ENCODE measurements at places on chromosomes 1 and 21.

- no peak for ATAC-seq
These were observed 71.3 kb upstream of the PRDX6 start for GRCh38 chr1:173405834-173406233.

GRCh38 chr1:94790246-94790645 is 29.9 kb upstream of the SLC44A3 start:
- no peak for ATAC-seq

DNA sequence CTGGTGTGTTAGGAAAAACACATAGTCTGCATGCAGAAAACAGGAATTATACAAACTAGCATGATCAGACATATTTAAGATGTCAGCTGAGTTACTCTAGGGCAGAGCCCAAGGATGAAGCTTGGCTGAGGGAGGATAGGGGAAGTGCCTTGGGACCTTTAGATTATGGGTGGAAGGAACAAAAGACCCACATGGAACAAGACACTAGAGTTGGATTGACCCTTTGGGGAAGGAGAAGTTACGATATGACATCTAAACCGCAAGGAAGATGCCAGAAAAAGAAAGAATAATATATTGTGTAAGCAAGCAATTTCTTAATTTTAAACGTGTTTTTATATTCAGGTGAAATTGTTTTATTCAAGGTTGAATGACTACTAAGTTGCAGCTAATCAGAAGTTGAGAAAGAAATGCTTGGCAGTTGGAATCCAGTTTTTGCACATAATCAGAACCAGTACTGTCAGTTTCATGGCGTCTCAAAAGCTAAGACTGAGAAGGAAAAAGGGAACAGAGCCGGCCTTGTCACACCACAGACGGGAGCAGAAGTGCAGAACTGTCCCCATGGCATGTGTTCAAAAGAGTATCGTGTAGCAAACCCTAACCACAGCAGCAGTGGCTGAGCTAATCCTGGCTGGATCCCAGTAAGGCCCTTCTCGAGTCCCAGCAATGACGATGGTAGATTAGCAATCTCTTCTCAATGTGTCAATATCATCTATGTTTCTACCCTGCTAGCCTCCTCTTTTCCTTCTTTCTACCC is 31.2 kb upstream of the IFNAR2 start:
- peak; percentile 44 for ATAC-seq

DNA sequence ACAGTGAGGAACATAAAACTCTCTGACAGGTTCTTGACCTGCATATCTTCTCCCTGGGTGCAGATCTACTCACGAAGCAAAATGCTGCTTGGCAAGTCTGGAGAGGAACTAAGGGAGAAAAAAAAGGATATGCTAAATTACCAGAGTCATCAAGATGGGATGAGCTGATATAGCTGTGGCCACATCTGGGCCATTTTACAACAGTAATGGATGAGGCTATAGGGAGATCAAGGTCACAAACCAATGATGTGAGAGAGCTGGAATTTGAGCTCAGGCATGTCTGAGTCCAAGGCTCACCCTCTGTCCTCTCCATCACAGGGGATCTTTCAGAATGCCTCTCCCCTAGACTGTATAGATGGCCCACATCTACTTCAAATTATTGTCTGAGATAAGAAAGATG is 26.2 kb downstream of the ZMYND12 start:
- ATAC-seq: no peak

DNA sequence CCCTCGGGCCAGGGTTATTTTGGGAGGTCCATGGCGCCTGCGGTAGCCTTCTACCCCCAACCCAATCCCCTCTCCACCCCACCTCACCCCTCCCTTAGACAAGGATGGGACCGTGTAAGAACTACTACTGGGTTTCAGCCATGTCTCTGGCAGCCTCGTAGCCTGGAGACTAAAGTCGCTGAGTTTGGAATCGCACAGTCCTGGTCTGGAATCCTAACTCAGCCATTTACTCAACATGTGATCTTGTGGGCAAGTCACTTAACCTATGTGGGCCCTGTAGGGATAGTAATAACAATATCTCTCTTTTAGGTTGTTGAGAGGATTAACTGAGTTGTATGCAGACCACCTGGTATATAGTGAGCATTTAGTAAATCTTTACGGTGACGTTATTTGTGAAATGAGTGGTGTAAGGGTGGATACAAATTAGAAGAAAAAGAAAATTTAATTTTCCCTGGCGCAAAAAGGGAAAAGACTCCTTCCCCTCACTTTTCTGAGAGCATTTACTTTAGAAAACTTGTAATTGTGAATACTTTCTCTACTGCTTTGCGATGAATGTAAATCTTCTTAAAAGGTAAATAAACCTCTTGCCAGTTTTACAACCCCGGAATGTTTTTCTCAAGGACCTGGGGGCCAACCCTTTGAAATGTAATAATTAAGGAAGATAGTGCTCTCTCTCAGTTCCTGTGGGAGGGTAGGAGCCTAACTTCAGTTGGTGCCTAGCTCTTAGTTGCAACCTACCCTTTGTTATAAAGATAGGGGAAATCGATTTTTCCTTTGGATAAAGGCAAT is 615 bp upstream of the MRPS15 start:
- peak; percentile 75 for ATAC-seq

DNA sequence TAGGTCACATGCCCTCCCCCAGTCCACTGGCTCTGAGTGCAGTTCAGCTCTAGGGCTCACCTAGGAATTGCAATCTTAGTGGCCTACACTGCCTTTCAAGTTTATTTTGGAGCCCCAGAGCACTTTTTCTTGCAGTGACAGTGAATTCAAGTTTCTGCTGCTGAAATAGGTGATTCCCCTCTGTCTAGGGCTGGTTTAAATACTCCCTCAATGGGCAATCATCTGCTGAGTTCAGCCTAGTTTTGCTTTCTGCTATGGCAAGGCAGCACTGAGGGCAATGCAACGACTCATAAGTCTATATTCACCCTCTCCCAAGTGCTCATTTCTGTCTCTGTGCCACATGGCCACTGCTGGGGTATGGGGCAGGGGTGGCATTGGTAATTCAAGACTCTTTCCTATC is 472.6 kb upstream of the RGS18 start:
- no peak for ATAC-seq

- no peak for ATAC-seq
These were observed 27.5 kb downstream of the SLC6A17 start for GRCh38 chr1:110177775-110178174.

DNA sequence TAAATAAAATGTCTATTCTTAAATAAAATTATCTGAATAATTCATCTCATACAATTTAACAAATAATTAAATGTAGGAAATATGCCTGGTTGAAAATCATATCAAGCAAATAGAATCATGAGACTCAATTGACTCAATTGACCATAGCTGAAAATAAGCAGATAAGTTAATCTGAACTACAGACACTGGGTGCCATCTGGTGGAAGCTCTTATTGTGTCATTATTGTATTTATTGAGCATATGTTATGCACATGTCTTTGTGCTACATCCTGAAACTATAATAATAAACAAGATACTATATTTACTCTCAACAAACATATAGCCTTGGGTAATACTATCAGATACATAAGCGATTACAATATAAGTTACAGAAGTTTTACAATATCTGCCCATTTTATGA is 41.0 kb downstream of the BRINP3 start:
- ATAC-seq: no peak

GRCh38 chr1:53579221-53580008 is 120.2 kb downstream of the DMRTB1 start:
- no peak for ATAC-seq

DNA sequence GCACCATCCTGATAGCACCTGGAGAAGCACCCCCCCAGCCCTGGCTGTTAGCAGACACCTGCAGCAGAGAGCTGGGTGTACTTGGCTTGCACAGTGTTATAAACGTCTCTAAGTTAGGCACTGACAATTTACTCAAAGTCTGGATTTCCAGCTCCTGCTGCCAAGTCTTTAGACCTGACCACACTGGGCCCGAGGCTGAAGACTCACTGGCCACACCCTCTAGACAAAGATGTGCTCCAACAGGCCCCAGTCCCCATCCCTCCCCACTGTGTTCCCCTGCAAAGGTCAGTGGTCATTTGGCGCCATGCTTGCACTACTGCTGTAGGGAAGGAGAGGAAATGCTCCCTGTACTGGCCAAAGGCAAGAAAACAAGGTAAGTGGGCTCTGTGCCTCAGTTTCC is 31.1 kb downstream of the PADI6 start:
- ATAC-seq: no peak

DNA sequence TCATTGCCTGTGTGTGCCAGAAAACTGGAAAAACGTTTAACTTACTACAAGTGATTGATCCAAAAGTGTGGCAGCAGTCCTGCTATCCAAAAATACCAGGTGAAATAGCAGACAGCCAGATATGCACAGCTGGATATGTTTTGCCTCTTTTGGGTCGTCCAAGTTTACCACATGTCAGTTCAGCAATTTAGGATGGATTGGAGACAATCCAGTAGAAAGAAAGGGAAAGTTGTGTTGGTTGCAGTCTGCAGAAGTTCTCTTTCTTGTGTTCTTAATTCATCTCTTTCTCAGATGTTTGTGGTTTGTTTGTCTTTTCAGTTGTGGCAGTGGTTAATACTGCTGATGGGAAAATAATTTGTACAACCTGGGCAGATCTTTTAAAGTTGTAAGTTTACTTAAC is 645.0 kb downstream of the PTPRC start:
- ATAC-seq: no peak

DNA sequence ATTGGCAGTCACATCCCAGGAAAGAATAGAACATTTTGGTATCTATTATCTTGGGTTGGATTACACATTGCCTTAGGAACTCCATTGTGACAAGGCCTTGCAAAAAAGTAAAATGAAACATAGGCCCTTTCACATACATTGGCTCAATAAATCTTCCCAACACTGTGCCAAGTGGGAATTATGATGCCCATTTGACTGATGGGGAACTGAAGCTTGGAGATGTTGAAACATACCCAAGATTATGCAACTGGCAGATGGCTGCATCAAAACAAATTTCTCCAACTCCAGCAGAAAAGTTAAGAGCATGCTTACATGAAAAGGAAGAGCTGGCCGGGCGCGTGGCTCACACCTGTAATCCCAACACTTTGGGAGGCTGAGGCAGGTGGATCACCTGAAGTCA is 26.9 kb downstream of the PLEKHO1 start:
- no peak for ATAC-seq

GRCh38 chr1:27959792-27960603 is at the start of gene XKR8:
Gene XKR8 (plus strand): TSS chr1:27959973. CDS start chr1:27960070, 97 bp downstream.
- ATAC-seq: peak; percentile 93

- no peak for ATAC-seq
These were observed 5.6 kb upstream of the LACTBL1 start for GRCh38 chr1:22978299-22978698.

DNA sequence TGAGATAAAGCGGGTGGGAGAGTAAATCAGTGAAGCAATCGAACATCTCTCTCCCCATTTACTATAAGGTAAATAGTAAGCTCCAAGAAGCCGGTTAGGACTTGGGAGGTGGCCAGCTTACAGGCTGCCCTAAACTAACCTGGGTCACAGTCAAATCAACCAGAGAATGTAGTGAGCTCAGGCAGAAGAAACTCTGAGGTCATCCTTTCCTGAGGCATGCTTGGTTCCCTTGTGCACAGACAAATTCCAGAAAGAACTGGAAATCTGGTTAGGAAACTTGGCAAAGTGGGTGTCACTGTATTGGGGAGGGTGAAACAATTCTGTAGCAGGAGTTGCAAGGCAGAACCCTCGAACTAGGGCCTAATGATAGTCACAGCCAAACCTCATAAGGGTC is 72.5 kb downstream of the NTMT2 start:
- ATAC-seq: no peak

DNA sequence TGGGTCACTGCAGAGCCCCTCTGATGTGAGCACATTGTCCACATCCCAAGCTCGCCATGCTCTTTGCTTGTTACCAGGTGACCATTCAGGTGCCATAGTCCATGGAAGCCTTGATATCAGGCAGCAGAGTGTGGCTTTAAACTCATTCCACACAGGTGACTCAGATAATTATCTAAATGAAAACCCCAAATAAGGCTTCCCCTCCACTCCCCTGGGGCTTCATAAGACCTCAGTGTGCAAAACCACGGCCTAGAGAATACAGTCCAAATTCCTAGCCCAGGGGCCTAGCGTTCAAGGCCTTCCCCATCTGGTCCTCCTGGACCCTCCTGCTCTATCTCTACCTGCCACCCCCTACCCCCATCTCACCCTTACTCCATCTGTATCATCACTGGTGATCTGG is 97.1 kb downstream of the ARHGEF10L start:
- ATAC-seq: no peak

DNA sequence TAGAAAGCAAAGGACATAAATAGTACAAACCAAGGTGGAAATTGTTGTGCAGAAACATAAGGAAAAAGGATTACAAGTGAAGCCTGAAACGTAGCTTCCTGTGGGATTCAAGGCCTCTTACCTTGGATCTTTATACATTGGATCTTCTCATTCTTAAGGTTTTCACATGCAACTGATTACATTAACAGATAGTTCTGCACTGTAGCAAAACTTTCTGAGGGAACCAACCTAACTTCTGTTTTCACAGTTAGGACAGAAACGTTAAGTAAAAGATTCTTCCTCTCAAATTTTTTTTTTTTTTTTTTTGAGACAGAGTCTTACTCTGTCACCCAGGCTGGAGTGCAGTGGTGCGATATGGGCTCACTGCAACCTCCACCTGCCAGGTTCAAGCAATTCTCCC is 7.8 kb upstream of the TM2D1 start:
- no peak for ATAC-seq

DNA sequence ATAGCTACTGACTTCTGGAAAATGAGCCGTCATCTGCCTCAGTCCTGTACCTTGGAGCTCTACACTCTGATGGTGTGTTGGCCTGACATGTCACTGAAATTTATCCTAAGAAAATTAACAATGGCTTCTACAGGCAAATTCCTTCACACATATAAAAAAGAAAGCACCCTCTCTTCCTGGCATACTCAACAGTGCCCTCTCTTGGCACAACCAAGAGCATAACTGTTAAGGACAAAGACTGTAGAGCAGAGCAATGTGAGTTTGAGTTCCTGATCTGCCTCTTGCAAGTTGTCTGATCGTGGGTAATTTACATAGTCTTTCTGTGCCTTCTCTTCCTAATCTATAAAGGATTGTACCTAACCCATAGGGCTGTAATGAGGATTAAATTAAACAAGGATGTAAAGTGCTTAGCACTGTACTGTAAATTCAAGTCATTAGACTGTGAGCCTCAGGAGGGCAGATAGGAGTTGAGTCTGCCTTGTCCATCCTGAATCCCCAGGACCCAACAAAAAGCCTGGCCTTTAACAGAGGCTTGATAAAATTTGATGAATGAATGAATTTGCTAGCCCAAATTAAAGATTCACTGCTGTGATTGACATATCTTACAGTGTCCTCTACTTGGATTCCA is 83.5 kb downstream of the SYF2 start:
- ATAC-seq: no peak

DNA sequence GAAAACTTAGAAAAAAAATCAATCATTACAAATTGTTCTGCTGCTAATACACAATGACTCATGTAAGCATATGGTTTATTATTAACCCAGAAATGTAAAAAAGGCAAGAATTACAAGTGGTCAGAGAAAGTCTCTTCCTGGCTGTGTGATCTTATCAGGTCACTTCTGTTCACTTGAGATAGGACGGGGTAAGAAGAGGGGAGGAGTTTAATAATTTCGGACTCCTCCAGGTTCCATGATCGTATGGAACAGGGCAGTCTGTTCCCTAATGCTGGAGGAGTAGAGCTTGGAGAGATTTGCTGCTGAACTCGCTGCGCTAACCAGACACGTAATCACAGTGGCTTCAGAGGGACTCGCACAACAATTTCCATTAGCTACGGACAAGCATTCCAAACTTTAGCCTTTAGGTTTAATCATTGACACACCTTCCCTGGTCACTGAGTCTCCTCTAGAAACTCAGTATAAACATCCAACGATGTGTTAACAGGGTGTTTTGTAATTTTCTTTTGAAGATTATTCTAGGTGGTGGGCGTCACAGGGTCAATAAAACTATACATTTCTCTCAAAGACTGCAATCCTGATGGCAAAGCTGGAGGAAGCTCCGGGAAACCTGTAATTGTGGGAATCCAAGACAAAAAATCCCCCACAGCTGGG is 1.3 kb downstream of the CRYZ start:
- no peak for ATAC-seq

Data from gastroesophageal sphincter (tissue), 4 donors.